CD4-positive, alpha-beta T cell treated with Interleukin-2 at 100 ng/mL for 4 hours (primary cell): ENCODE measurements at places on chromosomes 1 and 21.

- no peak for DNase-seq
Measured at GRCh38 chr1:20183616-20184271, 2.2 kb upstream of the UBXN10 start.

- DNase-seq: no peak
Measured at GRCh38 chr1:41795205-41795762, 123.4 kb downstream of the HIVEP3 start.

DNA sequence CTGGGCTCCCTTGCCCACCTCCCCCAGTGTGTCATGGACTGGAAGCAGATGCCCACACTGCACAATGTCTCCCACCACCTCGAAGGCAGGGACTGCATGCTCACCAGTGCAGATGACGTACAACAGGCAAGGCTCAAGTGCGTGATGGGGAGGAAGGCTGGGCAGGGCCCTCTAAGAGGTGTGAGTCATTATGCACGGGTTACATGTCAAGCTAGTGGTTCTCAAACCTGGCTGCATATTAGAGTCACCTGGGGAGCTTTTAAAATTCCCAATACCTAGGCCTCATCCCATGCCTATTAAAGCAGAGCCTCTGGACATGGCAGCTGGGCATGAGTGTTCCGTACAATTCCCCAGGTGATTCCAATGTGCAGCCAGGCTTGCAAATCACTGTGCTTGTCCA lies 137.9 kb upstream of the NGF start:
- DNase-seq: no peak

DNA sequence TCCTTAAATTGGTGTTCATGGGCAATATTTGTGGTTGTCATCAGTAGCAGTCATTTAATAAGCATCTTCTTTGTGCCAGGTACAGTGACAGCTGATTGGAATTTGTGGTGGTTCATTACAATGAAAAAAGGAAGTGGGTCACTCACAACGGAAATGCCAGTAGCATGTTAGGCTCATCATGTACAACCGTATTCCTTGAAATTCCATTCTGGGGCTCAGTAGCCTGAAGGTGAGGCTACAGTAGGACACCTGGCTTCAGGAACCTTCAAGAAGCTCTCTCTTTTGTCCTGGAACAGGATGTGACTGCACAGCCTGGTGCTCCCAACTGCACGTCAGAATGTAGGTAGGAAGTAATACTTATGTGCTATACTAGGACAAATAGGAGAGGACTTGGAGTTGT lies 93.9 kb downstream of the ST3GAL3 start:
- no peak for DNase-seq

- no peak for DNase-seq
Measured at GRCh38 chr21:37561941-37562919, 195.7 kb downstream of the DYRK1A start.

- DNase-seq: no peak
Measured at GRCh38 chr1:20552728-20553445, 514 bp downstream of the FAM43B start.

DNA sequence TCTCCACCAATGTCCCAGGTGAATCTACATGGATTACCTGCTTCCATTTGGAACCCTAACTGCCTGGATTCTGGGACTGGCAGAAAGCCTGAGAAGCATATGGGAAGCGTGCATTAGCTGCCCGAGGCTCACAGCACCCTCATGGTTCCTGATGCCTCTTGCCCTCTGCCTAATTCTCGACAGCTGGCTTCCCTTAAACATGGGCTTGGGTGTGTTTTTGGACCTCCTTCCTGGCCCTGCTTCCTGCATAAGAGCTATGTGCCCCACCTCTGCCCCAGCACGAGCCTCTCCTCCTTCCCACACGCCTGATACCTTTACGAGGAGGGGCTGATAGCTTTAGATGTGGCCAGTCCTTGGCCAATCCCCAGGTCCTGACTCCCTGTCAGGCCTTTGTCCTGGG lies 152.4 kb upstream of the HMGB4 start:
- DNase-seq: no peak

- peak; percentile 61 for DNase-seq
Measured at GRCh38 chr1:46533179-46533864, 18.1 kb downstream of the KNCN start.

- DNase-seq: no peak
Measured at GRCh38 chr1:30161953-30162352, 561.4 kb downstream of the MATN1 start.

- DNase-seq: no peak
Measured at GRCh38 chr21:43768868-43769167, 7.3 kb downstream of the CSTB start.

DNA sequence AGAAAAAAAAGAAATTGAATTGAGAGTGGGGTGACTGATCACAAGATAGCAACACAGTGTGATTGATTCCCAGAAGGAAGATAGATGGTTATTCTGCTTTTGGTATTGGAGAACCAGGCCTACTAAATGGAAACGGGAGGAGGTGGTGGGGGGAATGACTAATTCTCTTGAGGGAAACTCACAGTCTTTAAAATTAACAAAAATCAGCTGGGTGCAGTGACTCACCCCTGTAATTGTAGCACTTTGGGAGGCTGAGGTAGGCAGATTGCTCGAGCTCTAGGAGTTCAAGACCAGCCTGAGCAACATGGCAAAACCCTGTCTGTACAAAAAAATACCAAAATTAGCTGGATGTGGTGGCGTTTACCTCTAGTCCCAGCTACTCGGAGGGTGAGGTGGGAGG lies 134.6 kb upstream of the PDE4B start:
- DNase-seq: no peak

DNA sequence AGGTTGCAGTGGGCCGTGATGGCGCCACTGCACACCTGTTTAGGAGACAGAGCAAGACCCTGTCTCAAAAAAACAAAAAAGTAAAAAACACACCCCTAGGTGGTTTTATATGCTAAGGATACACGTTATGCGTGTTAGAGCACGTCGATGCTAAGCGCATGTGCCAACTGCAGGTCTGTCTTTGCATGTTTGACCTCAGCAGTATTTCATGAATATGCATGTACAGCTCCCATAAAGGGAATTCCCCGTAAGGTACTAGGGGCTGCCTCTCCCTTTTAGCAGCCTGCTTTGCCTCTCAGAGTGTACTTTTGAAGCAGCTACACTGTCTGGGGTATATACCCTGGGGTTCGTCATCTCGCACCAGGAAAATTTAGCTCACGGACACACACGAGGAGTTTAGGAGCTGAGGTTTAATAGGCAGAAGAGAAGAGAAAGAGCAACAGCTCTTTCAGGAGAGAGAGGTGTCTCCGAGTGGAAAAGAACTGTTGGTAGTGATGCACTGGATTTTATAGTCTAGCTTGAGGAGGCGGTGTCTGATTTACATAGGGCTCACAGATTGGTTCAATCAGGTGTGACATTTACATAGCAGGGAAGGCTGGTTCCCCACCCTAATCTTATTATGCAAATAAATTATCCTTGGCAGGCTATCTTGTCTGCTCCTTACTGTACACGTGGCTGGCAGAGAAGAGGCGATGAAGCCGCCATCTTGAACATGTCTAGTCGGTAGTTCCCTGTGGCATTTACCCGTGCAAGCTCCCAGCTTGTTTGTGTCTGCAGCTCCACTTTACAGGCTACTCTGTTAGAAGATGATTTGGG lies 4.2 kb upstream of the OTUD3 start:
- DNase-seq: no peak

DNA sequence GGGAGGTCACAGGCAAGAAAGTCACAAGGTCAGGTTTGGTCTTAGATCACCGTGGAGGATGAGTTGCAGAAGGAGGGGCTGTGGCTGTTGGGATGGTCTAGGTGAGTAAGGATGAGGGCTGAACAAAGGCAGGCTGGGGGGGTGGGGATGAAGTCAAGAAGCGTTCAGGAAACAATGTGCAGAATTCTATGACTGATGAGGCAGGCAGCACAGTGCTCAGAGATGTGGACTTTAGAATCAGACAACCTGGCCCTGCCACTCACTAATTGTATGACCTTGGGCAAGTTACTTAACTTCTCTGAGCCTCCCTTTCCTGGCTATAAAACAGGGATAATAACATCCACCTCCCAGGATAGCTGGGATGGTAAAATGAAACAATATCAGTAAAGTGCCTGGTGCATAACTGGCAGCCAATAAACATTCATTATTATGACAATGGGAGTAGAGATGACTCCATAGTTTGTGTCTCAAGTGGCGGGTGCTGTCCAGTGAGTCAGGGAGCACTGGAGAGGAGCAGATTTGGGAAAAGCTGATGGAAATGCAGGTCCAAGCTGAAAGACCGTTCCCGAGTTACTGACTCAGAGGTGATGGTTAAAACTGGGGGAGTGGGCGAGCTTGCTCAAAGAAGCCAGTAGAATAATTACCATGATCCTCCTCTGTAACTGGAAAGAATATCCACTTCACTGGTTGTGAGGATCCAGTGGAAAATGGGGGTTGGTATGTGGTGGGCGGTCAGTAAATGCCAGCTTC lies 2.1 kb downstream of the TIE1 start:
- DNase-seq: no peak

GRCh38 chr1:242147096-242147976 lies 148.4 kb upstream of the MAP1LC3C start:
- DNase-seq: no peak

DNA sequence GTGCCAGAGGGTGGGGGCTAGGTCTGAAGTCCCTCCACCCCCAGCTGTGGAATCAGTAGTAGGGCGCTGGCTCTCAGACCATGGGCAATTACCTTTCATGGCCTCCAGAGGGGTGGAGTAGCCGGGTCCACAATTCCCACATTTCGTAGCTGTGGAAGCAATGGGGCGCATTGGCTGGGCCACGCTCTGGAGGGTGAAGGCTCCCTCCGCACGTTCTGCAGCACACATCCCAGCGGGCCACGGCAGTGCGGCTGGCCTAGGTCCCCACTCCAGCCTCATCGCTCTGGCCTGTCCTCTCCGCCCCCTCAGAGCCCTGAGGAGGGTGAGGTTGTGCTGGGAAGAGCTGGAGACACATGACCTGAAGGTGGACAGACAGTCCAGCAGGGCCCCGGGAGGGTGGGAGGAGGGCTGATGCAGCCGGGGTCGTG lies 2.9 kb downstream of the SELENBP1 start:
- no peak for DNase-seq

GRCh38 chr1:225691377-225691776 lies 38.5 kb upstream of the ENAH start:
- DNase-seq: no peak
